Stimulated activated CD8-positive, alpha-beta memory T cell treated with anti-CD3 and anti-CD28 coated beads, Interleukin-2, amount 100 ng/mL, for 1 hour (primary cell): ENCODE measurements at places on chromosomes 7 and 10.

- no peak for DNase-seq
Measured at GRCh38 chr7:92404170-92404614, 43.1 kb upstream of the GATAD1 start.

DNA sequence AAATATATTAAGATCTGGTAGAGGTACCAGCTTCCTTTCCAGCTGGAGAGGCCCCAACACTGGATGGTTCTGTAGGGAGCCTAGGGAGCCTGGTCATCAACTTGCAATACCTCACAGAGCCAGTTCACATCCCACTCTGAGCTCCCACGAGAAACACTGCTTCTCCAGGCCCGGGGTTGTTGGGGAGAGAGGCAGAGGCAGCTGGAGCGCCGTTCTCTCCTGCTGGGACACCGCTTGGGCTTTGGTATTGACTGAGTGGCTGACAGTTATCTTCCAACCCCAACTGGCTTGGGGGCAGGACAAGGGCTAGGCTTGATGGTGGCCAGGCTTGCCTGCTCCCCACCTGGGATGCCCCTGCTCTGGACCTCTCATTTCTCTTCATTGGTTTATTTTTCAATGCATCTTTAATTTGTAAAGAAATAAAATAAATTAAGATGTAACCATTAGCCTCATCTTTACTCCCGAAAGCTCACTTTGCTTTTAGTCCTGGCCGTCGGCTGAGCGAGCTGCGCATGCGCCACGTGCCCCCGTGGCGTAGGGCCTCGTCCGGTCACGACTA is 10.0 kb upstream of the CHCHD1 start:
- peak; percentile 68 for DNase-seq

- no peak for DNase-seq
Measured at GRCh38 chr7:81611040-81611439, 158.8 kb downstream of the HGF start.

- no peak for DNase-seq
Measured at GRCh38 chr10:101625821-101626412, 37.8 kb downstream of the DPCD start.

- no peak for DNase-seq
Measured at GRCh38 chr7:73560109-73560835, 2.8 kb upstream of the BCL7B start.

GRCh38 chr7:65342723-65343629 is 30.7 kb upstream of the ZNF92 start:
- DNase-seq: no peak

- DNase-seq: no peak
Measured at GRCh38 chr10:65042496-65042895, 1521.3 kb downstream of the REEP3 start.

- DNase-seq: no peak
Measured at GRCh38 chr7:84422790-84423189, 228.2 kb upstream of the SEMA3A start.
